ENCODE measurements at places on chromosomes 12 and 14.

GRCh38 chr12:29572938-29573337, 75.5 kb upstream of the OVCH1 start:
- DNase-seq = no peak

DNA sequence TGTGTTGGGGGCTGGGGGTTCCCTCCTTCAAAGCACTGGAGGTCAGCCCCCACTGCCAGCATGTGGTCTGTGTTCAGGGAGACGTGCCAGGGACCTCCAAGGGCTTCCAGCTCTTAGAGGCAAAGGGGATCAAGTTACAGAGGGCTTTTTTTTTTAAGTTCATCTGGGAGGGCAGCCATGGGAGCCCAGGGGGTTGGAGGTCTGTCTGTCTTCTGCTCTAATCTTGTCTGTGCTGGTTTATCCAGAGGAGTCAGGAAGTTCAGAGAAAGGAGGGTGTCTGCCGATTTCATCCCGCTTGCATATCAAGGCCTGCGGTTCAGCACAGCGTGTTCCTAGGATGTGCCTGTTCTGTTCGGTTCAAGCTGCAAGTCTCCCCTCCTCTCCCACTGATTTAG, 72.2 kb downstream of the TMEM132C start:
- no peak for DNase-seq

GRCh38 chr14:64927031-64927430, 12.8 kb downstream of the CHURC1 start:
- DNase-seq = no peak

DNA sequence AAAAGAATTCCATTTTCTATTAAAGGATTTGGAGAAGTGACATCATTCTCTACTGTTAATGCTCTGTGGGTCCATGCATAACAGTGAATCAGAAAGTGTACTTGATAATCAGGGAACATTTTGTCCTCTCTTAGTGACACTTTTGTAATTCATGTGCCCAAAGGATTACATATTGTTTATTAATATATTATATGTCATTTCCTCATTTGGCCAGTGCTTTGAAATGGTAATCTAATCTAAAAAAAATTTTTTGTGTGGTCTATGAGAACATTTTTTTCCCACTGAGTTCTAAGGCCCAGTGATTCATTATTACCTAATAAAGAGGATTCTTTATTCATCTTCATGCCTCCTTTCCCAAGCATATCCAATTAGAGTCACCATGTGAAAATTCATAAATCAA, 79.7 kb upstream of the MYF6 start:
- DNase-seq = peak; percentile 38

DNA sequence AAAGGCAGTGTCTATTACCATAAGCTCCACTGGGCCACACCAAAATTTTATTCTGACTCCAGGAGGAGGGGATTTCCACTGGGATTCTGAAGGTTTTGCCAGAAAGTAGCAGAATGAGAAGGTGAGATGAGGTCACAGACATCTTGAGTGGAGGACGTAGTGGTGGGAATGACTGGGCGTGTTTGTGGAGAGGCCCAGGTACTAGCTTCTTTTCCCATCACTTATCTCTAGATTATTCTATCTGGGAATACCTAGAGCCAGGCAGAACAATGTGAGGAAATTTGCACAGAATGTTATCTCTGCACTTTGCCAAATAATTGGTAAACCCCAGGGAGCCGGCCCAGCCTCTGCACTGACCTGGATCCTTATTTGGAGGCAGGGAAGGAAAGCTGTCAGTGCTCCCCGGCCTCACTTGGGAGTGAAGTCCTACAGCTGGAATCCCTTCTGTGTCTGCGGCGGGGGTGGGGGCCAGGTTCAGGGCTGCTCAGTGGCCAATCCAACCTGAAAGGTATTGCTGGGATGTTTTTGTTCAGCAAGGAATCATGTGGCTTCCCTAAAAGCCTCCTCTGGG, 129.4 kb downstream of the C12orf75 start:
- no peak for DNase-seq

- no peak for DNase-seq
Observed at GRCh38 chr12:14883686-14884085, 2.0 kb downstream of the MGP start.

- DNase-seq = no peak
Observed at GRCh38 chr12:102824218-102824835, 92.7 kb downstream of the PAH start.

DNA sequence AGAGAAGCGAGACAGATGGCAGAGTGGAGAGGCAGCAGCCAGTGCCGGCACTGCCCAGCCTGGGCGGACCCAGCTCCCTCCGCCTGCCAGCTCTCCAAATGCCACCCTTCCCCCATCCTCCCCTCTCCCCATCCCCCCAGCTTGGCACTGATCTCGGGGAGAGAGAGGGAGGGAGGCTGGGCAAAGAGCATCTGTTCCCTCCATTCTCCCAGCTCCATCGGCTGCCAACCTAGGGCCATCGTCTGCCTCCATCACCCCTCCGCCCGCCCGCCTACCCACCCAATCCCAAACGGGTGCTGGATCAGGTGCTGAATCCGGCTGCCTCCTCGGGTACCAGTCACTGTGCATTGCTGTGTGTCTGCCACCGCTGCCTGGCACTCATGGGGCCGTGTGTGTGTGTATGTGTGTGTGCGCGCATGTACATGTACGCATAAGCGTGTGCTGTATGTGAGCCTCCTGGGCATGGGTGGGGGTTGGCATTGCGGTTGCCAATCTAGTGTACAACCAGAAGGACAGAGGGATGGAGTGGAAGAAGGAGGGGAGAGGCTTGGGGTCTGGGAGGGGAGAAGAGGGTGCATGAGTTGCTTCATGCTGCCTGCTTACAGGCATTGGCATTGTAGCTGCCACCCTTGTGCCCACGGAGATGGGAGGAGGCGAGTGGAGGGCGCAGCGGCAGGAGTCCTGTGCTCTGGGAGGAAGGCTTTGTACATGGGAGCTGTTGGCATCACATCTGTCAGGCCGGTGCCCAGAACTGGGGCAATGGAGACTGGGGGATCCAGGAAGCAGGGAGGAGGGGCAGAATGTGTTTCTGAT, 38.4 kb downstream of the ZFHX2 start:
- no peak for DNase-seq

GRCh38 chr14:81211844-81212243, 8.9 kb downstream of the GTF2A1 start:
- DNase-seq = no peak

DNA sequence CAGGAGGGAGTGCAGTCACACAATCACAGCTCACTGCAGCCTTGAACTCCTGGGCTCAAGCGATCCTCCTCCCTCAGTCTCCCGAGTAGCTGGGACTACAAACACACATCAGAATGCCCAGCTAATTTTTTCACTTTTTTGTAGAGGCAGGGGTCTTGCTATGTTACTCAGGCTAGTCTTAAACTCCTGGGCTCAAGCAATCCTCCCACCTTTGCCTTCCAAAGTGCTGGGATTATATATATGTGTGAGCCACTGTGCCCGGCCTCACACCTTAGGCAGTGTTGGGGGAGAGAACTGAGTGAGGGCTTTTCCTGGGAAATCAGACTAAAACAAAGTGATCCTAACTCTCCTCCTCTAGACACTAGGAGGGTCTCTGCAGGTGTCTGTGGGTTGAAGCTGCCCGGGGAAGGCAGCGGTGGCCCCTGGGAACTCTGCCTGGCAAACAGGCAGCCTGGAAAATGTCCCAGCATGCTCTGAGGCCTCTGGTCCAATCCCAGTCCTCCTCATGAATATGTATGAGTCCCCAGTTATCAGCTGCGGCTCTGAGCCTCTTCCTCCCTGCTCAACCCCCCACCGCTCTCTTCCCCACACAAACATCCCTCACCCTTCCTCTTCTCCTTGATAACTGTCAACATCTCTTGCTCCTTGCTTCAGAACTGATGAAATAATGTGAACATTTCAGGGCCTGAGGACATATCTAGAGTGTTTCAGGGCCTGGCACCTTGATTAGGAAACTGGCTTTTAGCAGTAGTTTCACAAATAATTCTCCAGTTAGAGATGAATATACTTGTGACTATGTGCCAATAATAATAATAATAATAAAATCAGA, 7.9 kb upstream of the NAA25 start:
- DNase-seq = no peak
